Cortex of kidney (tissue), 1 donor: ENCODE measurements at places on chromosomes 3 and 15.

GRCh38 chr15:57495554-57496165 is 96.0 kb upstream of the MYZAP start:
- no peak for DNase-seq

GRCh38 chr3:15815696-15816095 is 17.9 kb upstream of the ANKRD28 start:
- no peak for DNase-seq

GRCh38 chr3:23219552-23219951 is 16.4 kb downstream of the UBE2E2 start:
- no peak for DNase-seq

- no peak for DNase-seq
Measured at GRCh38 chr15:65738649-65739048, 53.4 kb downstream of the DENND4A start.

DNA sequence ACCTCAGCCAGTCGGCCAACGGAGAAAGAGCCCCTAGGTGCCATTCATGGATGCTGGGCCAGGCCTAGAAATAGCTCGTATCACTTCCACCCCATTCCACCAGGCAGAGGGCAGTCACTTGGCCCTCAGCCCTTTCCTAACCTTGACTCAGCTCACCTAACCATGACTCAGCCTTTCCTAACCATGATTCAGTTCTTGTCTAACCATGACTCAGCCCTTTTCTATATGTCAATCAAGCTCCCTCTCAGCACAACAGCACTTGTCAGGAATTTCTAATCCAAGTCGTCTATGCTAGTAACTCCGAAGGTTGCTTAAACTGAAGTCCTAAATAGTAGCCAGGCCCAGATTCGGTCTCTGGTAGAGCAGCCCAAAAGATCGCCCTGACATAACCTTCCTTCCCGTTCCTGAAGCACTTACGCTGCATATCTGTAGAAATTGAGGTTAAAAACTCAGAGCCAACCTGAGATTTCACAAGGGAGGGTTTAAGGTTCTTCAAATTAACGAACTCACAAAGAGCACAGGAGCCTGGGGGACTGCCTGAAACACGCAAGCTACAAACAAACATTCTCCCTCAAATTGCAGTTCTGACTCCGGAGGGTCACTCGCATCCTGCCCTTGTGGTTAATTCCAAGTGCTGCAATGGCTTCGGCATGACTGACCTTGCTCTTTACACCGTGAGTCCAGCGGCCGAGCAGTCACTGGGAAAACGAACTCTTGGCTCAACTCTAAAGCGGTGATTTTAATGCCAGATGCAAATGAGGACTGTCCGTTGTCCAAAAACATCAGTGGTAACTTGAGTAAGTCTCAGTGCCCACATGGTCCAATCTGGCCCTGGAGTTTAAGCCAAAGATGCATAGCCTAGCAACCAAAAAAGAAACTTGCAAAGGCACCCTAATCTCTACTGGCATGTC is 99.9 kb downstream of the ADAMTS17 start:
- no peak for DNase-seq

- DNase-seq: no peak
Measured at GRCh38 chr15:66647358-66647757, 54.7 kb upstream of the SMAD6 start.
